ENCODE measurements at places on chromosomes 4 and X. TPM values are rescaled to one million over a fixed set of nuclear protein-coding genes. Genes with fewer than 3 reads are reported as not detected.
A peak's percentile ranks its signal among the peaks of the same experiment; 100 is the strongest.

DNA sequence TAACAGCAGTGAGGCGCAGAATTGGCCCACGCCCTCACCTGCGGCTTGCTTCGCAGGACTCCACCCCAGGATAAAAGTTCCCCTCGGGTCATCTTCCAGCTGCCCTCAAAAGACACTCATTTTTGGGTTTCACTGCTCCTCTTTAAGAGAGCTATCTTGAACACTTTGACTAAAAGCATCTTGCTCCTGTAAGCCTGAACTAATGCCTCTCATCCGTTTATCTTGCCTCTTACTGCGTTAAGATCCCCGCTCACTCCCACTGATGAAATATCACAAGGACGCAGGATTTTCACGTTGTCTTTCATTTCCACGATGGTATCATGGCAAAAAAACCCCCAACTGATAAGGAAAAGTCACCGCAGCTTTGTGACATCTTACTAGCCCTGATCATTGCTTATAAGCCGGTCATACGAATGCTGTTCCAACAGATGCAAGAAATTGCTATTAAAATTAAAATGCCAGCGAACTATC is 591 bp upstream of the ACSL4 start:
- no peak for DNase-seq

DNA sequence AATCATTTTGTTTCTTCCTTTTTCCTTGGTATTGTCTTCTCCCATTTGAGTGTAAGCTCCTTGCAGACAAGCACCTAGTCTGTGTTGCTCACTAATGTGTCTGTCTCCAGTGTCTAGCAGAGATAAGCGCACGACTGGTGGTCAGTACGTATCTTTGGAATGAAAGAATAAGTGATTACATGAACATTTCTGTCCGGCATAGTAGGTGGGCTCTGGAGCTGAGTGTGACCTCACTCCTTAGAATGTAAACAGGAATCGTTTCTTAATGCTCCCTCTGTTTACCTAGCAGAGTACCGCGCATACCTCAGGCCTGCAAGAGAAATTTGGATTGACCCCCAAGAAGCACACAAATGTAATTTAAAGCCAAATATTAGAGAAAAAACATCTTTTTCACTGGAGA is 235.4 kb downstream of the MAML3 start:
- DNase-seq = no peak

DNA sequence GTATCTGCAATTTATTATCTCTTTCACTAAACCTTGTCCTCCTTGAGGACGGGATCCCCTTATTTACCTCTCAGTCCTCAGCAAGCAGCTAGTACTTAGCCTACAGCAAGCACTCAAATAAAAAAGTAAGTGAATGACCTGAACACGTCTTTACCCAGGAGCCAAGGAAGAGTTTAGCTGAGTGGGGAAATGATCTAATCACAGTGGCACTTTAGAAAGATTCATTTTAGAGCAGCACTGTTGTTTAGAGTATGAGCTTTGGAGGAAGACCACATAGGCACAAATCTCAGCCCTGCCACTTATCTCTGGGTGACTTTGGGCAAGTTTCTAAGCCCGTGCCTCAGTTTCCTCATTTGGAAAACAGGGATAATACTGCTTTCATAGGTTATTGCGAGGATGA is 2.7 kb downstream of the FAM120C start:
- peak; percentile 8 for DNase-seq

- no peak for DNase-seq
These were observed 48.0 kb downstream of the MRPL1 start for GRCh38 chr4:77910676-77911075.

- no peak for DNase-seq
These were observed 26.6 kb downstream of the MAOA start for GRCh38 chrX:43682726-43683125.

DNA sequence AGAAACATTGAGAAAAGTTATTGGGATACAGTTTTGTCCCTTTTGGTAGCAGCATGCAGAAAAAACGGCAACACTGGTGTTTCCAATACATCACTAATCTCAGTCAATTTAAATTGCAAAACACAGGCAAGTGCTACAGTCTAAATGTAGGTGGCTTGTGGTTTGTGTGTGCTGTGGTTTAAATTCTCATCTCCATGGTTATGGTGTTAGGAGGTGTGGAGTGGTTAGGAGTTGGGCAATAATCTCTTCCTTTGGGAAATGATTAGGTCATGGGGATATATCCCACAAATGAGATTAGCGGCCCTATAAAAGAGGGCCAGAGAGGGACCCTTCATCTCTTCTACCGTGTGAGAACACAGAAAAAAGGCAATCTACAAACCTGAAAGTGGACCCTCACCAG is 1344.3 kb downstream of the ADGRL3 start:
- no peak for DNase-seq

- no peak for DNase-seq
These were observed 58.5 kb upstream of the PITX2 start for GRCh38 chr4:110681381-110681780.

- DNase-seq = no peak
These were observed 841 bp downstream of the MTNR1A start for GRCh38 chr4:186554539-186554913.

DNA sequence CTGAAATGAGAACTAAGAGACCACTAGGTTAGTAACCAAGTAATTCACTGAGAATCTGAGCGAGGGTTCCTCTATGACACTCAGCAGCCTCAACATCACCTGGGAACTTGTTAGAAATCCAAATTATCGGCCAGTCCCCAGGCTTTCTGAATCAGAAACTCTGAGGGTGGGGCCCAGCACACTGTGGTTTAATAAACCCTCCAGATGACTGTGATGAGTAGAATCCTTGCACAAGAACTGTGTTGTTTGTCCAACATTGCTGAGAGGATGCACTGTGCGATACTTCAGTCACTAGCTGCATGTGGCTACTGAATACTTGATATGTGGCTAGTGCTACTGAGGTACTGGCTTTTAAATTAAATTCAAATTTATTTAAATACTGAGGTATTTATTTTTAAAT is 243.9 kb downstream of the MAML3 start:
- no peak for DNase-seq

- DNase-seq = no peak
These were observed 7.8 kb downstream of the TAFAZZIN start for GRCh38 chrX:154419189-154419588.

GRCh38 chr4:55871299-55871800 is 17.9 kb downstream of the EXOC1 start:
- DNase-seq = no peak

- no peak for DNase-seq
These were observed 24.9 kb downstream of the TRIM61 start for GRCh38 chr4:164952551-164952950.

GRCh38 chr4:102759831-102760644 is 730 bp downstream of the MANBA start:
- DNase-seq = peak; percentile 18

DNA sequence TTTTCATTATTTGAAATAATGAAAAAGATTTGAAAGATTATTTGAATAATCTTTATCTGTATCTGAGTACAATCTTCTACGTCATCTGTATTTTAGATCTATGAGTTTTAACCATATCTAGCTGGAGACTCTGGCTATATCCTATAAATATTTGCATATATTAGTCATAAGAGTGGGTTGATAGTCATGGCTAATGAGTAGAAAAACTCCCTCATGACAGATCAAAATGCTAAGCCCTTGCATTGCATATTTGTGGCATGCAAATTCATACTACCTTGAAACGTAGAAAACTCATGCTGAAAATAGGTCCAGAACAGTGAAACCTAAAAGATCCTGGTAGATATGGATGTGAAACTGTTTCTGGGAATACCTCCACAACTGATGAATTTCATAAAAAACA is 291.3 kb downstream of the GALNTL6 start:
- no peak for DNase-seq

DNA sequence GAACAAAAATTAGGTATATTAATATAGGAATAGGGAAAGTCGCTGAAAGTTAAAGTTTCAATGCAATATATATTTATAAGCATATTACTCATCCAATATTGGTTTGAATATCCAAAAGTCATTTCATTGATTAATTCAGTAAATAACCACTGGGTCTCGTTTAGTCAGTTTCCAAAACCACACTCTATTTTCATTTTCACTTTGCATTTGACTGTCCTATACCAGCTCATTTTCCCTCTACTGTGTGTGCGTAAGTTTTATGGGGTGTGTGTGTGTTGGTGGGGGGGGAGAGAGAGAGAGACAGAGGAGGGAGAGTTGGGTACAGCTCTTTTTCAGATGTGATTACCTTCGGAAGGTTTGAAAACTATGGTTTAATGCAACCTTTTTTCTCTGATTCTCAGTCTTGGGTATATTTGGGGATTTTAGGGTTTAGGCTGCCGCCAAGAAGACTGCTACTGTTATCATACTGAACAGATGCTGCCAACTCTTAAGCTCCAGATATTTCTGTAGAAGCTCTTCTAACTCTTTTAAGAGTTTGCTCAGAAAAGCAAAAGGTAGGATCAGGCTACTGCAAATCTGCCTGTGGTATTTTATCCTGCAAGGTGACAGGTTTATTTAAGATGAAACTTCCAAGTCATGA is 1427.4 kb downstream of the PCDH7 start:
- peak; percentile 10 for DNase-seq

GRCh38 chr4:99209671-99210070 is 9.4 kb downstream of the ADH6 start:
- no peak for DNase-seq

DNA sequence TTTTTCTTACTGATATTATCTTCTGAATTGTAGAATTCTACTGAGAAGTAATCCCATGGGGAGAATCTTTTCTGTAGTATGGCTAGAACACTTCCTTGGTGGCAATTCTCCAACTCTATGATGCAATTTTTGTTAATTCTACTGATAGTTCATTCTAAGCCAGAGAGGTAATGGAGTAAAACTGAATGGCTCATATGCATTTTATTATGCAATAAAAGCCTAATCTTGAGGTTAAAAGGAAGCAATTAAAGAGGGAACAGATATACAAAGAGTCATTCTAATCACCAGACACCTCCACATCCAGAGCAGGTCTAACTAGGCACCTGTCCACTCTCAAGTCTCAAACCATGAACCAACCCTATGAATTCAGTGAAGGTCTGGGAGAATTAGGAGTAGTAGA is 9.7 kb downstream of the RAP2C start:
- DNase-seq = no peak

- no peak for DNase-seq
These were observed 64.0 kb upstream of the PRKX start for GRCh38 chrX:3777416-3777815.

GRCh38 chrX:110341189-110342035 is 17.2 kb upstream of the RTL9 start:
- DNase-seq = peak; percentile 56

- peak; percentile 2 for DNase-seq
These were observed 14.3 kb upstream of the PNPLA4 start for GRCh38 chrX:7941390-7942042.

DNA sequence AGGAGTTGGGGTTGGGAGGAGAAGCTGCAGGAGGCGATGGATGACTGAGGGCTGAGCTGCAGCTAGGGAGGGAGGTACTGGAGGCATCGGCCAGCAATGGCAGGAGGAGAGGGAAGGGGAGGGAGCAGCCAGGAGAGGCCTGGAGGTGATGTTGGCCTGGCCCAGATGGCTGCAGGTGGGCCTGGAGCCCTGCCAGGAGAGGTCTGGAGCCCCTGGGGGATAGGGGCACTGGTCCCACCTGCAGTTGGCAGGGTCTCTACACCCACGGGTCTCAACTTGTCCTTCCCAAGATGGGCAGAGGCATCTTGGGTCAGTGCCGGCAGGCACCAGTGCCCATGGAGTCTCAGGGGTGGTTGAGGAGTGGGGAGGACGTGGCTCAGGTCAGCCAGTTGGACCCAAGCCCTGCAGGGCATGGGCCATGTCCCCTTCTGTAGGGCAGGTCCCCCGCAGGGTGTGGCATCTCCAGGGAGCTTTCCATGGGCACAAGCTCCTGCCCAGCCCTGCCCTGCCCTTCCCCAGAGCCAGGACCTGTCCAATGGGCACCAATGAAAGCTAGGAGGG is 2.7 kb upstream of the MXD4 start:
- no peak for DNase-seq

DNA sequence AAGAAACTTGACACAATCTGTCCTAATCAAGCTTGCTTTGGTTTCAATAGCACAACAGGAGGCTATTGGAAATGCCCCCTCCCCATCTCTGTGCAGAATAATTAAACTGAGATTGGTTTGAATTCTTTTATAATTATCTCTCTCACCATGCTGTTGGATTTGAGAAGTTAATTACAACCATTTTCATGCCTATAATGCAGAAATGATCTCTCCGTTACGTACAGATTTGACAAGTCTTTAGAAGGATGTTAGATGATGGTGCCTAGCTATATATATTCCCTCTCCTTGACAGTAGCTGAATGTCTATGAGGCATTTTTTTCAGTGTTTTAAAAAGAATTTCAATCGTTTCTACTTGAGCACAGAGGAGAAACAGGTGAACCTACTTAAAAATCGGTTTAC is 488.4 kb upstream of the TECRL start:
- no peak for DNase-seq

GRCh38 chrX:72576141-72576894 is 3.7 kb upstream of the HDAC8 start:
- DNase-seq = no peak

DNA sequence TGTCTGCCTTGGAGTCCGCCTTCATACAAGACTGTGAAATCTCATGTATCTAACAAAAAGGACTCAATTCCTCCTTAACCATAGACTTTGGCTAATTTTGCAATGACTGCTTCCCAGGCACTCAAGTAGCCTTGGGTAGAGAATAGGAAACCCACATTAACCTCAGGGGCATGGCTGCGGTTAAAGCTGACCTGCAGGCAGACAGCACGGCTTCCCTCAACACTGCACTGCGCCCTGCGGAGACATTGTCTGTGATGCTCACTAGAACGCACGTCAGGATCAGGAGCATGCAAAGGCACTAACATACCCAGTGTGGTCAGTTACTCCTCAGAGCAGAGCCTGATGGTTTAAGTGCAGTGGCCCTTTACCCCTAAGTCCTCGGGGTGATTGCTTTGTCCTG is 10.3 kb upstream of the GPR143 start:
- no peak for DNase-seq

DNA sequence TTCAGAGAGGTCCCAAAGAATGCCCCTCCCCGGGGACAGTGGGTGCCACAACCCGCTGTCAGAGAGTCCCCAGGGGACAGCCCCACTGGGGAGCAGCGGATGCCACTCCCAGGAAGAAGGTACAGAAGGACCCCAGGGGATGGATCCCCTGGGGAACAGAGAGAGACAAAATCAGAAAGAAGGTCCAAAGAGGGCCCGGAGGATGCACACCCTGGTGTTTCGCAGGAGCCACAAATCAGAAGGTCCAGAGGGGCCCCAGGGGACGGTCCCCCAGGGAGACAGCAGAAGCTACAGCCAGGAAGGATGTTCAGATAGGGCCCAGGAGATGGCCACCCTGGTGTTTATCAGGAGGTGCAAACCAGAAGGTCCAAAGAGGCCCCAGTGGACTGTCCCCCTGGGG is 1.4 kb downstream of the TEX13D start:
- no peak for DNase-seq

TDO2 gene
- 235 TPM for total RNA-seq

IQSEC2 gene
- total RNA-seq = 21.3 TPM

DCAF4L1 gene
- total RNA-seq = not detected

PDLIM3 gene
- 6.0 TPM for total RNA-seq

ENPEP gene
- not detected for total RNA-seq

VEGFD gene
- total RNA-seq = not detected

PPEF1 gene
- total RNA-seq = not detected

CLIC2 gene
- total RNA-seq = 4.8 TPM

USP26 gene
- not detected for total RNA-seq

TMEM150C gene
- total RNA-seq = 2.5 TPM

GASK1B gene
- 217 TPM for total RNA-seq

Measured in A172 (cell line).